Caudate nucleus (tissue), 63 donors: ENCODE measurements at places on chromosomes 2 and 18.

- no peak for DNase-seq
Measured at GRCh38 chr18:9066358-9066757, 36.1 kb upstream of the NDUFV2 start.

DNA sequence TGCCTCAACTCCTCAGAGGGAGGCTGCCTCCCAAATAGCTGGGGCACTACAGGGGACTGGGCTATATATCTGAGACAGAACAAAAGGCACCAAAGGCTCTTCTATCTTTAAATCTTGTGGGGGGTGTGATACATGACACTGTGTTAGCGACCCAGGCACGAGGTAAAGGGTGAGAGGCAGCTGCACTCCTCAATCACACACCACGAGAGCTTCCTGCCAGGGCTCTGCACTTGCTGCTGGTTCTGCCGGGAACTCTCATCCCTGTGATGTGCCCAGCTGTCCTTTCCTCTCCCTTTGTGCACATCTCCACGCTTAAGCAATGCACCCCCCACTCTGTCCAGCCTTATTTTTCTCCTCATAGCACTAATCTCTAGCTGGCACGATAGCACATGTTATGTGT is 32.4 kb downstream of the NPC1 start:
- no peak for DNase-seq

DNA sequence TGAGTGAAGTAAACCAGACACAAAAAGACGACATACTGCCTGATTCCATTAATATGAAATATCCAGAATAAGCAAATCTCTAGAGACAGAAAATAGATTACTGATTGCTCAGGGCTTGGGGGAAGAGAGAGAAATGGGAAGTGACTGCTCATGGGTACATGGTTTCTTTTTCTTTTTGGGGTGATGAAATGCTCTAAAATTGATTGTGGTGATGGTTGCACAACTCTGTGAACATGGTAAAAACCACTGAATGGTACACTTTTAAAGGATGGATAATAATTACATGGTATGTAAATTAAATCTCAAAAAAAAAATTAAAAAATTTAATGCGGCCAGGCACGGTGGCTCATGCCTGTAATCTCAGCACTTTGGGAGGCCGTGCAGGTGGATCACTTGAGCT is 39.3 kb downstream of the RPL31 start:
- no peak for DNase-seq

DNA sequence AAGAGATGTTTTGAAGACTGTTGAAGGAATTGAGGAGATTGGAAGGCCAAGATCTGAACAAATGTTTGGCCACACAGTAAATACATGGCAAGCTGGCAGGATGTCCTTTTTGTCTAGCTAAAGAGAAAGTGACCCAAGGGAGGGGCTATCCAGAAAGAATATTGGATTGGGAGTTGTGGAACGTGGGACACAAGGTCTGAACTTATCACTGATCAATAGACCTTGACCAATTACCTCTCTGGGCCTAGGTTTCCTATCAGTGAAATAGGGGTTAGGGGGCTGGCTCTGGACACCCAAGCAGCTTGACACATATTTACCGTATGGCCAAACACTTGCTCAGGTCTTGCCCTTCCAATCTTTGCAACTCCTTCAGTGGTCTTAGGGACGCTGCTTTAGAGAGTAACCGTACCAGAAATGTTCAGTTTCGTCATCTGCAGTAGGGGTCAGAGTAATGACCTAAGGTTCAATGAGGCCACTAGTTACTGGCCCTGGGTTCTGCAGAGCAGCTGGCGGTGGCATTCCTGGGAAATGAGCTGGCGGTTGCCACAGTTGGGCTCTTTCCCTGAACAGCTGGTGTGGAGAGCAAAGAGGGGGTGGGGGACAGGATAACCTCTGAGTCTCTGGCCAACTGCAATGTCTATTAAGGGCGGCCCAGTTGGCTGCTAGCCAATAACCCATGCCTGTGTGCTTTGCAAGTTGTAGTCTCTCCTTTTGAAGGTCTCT is 70.1 kb upstream of the STPG4 start:
- DNase-seq, result no peak

GRCh38 chr2:171490577-171490976 is 31.7 kb upstream of the CYBRD1 start:
- no peak for DNase-seq

DNA sequence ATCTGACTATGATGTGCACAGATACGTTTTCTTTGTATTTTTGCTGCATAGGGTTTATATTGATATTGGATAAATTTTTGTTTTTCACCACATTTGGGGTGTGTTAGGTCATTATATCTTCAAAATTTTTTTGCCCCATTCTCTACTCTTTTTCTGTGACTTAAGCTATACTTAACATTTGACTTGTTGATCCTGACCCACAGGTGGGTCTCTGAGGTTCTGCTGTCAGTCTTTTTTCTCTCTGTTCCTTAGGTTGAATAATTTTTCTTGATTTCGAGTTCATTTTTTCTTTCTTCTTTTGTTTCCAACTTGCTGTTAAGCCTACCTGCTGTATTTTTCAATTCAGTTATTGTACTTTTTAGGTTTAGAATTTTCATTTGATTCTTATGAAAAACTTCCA is 12.1 kb downstream of the RAB3GAP1 start:
- no peak for DNase-seq

- no peak for DNase-seq
Measured at GRCh38 chr18:80143881-80144280, 34.8 kb downstream of the ADNP2 start.

DNA sequence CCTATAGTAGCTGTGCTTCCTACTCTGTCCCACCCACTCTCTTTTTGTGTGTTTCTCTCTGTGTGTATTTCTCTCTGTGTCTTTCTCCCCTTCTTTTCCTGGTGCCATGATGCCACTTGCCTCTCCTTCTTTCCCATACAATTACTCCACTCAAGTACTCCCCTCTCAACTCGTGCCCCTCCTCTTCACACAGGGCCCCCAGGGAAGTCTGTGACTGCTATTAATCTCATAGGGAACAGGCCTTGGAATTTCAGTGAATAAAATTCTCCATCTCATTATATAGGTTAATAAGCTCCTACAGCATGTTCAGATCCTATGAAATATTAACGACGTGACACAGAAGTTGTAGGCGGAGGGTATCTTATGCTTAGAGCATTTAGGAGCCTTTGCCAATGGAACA is 205.9 kb upstream of the EPHA4 start:
- DNase-seq, result no peak

GRCh38 chr18:42649331-42650035 is 466.0 kb downstream of the RIT2 start:
- DNase-seq, result no peak

DNA sequence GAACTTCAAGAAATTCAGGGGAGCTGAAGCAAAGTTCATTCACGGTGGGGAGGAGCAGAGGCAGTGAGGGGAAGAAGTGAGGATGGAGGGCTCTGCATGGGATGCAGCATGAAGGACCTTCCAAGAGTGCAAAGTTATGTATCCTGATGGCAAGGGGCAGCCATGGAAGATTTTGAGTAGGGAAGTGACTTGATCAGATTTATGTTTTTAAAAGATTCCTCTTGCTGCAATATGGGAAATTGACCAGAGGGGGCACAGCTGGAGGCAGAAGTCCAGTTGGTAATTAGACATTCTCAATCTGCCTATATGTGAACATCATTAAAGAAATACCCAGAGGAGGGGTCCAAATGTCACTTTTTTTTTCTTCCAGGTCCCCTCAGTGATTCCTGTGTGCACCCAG is 21.5 kb upstream of the ANXA4 start:
- no peak for DNase-seq

- no peak for DNase-seq
Measured at GRCh38 chr2:158667586-158667985, 127.5 kb upstream of the DAPL1 start.

GRCh38 chr18:1308686-1309085 is 404.0 kb downstream of the ADCYAP1 start:
- no peak for DNase-seq

- DNase-seq, result no peak
Measured at GRCh38 chr2:235701206-235701981, 207.6 kb downstream of the AGAP1 start.

GRCh38 chr2:44325897-44326296 is 35.4 kb downstream of the PREPL start:
- DNase-seq, result no peak

DNA sequence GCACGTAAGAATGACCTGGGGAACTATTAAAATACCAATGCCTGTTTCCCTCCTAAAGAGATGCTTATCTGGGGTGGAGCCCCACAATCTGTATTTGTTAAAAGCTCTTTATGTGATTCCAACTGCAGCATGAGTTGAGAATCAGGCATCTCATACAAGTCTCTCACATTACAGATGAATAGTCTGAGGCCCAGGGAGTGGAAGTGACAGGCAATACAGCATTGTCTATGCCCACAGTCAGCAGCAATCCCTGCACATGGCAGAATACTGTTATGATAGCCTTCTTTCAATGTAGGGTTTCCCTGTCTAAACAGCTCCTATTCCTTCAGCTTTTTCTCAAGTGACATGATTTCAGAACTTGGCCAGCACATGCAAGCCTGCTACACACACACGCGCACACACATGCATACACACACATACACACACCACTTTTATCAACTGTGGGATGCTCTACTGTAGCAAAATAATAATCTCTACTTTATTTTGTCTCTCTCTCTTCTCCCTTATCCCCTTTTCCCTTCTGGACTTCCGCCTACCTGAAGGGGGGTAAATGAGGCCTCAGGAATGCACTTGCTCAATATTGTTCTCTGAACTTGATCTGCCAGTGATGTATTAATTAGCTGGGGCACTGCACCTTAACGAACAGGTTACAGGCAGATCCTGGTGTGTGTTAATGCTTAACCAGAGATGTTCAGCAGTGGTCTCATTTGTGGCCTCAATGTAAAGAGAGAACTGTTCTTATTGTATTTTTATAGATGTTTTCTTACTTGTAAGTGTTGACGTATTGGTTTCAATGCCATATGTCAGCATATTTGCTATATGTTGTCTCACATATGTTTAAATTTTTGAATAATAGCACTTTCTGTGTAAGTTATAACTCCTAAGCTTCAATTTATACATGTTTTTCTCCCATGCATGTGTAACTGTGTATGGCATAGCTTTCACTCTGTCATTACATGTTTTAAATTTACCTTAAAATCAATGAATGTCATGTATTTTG is 116.0 kb downstream of the SETBP1 start:
- no peak for DNase-seq

DNA sequence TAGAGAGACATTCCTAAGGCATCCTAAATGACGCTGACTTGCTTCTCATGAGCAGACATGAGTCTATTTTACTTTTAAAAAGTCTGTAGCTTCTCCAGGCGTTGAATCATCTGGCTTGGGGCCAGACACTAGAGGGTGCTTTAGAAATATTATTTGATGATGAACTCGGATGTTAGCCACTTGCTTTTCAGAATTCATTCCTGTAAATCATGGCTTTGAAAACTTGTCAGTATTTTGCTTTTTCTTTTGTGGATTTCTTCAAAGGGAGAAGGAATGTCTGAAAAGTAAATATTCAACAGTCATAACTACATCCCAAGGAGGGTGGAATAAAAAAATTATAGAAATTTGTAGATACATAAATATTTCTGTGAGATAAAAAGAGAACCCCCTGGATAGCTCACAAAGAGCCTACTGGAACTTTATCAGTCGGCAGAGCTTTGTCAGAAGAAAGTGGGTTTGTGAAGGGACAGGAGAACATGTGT is 370.8 kb downstream of the OSR1 start:
- no peak for DNase-seq

DNA sequence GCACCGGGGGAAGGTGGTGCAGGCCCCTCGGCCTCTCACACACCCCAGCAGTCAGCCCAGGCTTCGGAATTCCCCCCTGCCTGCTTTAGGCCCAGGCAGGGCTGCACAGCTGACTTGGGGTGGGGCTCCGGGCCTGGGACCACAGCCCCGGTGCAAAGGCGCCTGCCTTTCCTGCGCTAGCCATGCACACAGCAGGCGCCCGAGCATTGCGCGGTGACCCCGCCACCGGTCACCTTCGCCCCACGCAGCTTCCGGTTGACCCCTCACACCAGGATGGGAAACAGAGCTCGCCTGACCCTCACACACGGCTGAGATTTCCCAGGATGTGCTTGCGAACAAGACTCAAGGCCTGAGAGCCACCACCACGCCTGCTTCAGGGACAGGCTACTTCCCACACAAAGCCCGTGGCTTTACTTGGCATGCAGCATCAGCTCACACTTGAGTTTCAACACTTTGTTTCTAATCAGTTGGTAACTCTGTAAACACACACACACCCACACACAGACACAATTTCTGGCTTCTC is 46.0 kb downstream of the SLC66A2 start:
- no peak for DNase-seq

DNA sequence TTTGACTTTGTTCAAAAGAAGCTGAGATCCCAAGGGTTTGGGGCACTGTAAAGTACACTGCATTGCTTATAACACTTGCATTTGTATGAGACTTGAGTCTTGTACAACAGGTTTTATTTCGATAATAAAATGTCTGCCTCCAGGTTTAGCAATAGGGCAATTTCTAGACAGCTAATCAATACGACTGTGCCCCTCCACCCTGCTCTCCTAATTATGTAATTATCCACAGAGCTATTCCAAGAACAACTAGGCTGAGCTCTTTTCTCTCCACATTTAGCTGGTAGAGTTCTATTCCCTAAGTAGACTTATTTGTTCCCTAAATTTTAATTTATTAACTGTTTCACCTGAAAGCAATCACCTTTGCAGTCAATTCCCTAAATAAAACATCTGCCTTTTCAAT is 52.9 kb upstream of the LINC00305 start:
- DNase-seq, result no peak

- DNase-seq, result no peak
Measured at GRCh38 chr2:173087793-173088496, 12.3 kb downstream of the MAP3K20 start.

DNA sequence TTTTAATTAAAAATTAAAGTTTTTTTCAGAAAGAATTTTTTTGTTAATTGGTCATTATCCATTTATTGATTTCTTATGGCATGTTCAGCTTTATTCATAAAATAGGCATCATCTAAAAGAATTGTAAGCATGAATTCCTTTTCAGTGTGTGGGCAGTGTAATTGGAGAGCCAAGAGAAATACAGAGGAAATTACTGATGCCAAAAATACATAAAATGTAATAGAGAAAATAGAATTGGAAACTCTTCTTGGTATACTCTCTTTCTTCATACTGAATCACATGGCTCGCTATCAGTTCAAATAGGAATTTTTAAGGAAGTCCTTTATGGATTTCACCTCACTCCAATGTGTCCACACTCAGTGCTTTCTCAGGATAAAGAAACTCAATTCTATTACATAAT is 663.6 kb upstream of the NRXN1 start:
- DNase-seq, result no peak

GRCh38 chr2:40540026-40540425 is 88.1 kb upstream of the SLC8A1 start:
- DNase-seq, result no peak
